ENCODE measurements at places on chromosomes 11 and 22.

- DNase-seq: no peak
Measured at GRCh38 chr11:119062779-119063178, 4.8 kb upstream of the VPS11 start.

- DNase-seq: peak; percentile 46
Measured at GRCh38 chr11:400241-400689, 6.3 kb downstream of the PKP3 start.

DNA sequence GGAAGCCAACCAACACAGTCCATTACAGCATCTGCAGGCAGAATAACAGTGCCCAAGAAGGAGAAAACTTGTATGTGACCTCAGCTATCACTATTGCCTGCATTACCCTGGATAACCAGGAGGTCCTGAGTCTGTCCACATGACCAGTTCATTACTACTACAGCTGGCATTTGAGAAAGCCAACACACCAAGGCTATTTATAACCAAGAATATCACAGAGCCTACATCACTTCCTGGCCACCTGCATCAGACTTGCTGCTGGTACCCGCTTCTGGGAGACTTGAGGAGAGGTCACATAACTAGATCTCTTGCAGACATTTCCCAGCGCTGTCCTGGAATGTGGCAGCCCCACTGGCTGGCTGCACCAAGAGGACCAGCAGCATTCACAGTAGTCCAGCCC, 11.1 kb upstream of the OR56B4 start:
- no peak for DNase-seq

- no peak for DNase-seq
Measured at GRCh38 chr11:76987203-76987602, 47.0 kb upstream of the B3GNT6 start.

DNA sequence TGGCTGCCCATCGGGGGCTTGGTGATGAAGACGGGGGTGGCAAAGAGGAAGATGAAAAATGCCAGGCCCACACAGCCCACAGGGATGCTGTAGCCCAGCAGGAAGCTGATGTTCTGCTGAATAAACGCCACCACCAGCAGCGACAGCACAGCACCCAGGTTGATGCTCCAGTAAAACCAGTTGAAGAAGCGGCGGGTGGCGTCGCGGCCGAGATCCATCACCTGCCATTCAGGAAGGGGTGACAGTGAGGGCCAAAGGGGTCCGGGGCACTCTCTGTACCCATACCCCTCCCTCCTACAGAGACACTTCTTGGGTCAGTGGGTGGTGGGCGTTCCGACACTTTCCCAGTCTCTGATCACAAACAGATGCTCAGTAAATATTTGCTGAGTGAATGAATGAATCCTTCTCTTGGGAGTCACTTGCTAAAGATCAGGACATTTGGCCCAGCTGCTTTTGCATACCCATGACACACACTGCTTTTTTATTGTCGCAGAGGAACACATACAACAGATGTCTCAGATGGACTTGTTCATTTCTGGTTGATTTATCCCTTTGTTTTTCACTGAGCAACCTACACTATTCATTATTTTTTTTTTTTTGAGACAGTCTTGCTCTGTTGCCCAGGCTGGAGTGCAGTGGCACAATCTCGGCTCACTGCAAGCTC, 5.2 kb downstream of the SLC15A3 start:
- DNase-seq: no peak

- DNase-seq: no peak
Measured at GRCh38 chr11:117891362-117891761, 14.9 kb upstream of the FXYD6 start.

All from Right ventricle myocardium inferior (tissue), 1 donor.